Aorta (tissue), 5 donors: ENCODE measurements at places on chromosomes 6 and 20. TPM values are rescaled to one million over a fixed set of nuclear protein-coding genes. Genes with fewer than 3 reads are reported as not detected.

OR2B6 gene
- total RNA-seq = not detected

LST1 gene
- 24.6 TPM for total RNA-seq

SIRPB2 gene
- total RNA-seq = 12.9 TPM

DNA sequence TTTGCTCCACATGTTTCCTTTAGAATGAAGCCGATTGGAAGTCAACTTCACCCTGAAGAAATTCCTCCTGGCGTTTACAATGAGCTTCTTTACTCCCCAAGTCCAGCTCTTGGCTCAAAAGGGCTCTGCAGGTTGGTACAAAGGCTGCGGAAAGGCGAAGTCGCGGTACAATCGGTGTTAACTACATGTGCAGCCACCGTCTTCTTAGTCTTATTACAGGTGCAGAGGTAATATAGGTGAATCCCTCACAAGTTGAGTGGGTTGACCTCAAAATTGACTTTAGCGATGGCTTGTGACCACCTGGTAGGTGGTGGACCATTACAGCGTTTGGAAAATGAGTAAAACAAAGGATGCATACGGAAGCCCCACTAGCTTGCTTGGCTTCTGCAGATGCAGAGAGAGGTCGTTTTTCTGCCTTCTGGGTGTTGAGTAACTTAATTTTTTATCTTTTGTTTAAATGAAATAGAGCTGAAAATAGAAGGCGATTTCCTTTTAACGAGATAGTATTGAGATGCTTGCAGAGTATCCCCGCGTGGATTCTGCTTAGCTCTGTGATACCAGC lies 98.0 kb downstream of the TRIM27 start:
- DNase-seq = no peak

DNA sequence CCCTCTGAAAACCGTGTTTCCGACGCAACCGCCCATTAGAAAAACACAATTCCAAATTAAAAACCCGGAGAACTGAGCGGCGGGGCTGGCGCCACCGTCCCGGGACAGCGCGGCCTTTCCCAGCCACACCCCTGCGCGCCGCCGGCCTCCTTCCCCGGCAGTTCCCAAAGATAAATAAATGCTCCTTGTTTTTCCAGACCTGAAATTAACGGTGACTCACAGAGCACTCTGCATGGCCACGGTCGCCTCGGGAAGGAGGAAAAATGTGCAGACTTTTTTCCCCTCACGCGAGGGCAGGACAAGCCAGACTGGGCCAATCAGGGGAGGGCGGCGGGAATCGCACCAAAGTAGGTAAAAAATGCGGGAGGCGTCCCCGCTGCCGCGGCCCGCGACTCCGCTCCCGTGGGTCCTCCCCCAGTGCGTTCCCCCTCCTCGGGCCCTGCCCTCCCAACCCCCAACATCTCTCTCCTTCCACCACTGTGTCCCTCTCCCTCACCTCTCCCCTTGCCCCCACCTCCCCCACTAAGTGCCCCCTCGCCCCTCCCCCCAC lies 828 bp upstream of the DSTN start:
- DNase-seq = peak; percentile 97

- DNase-seq = no peak
These were observed 125.9 kb downstream of the EDN1 start for GRCh38 chr6:12415980-12416598.

DNA sequence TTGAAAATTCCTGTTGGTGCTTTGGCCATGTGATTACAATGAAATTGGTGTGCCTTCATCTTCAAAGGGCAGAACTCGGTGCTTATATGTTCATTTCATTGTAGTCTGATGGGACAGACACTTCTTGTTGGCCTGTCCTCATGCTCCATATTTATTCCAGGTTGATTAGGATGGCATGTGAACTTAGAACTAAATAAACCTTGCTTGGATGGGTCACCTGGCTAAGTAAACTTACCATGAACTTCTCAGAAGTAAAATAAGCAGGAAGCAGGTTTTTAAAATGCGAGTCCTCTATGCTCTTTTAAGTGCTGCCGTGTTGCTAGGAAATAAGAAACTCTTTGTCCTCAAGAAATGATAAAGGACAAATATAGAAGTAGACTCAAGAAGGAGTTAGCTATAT lies 26.7 kb downstream of the ZDHHC14 start:
- no peak for DNase-seq

GRCh38 chr6:68754681-68755213 lies 119.7 kb downstream of the ADGRB3 start:
- DNase-seq = no peak

GRCh38 chr20:47432834-47433210 lies 68.9 kb upstream of the NCOA3 start:
- no peak for DNase-seq

DNA sequence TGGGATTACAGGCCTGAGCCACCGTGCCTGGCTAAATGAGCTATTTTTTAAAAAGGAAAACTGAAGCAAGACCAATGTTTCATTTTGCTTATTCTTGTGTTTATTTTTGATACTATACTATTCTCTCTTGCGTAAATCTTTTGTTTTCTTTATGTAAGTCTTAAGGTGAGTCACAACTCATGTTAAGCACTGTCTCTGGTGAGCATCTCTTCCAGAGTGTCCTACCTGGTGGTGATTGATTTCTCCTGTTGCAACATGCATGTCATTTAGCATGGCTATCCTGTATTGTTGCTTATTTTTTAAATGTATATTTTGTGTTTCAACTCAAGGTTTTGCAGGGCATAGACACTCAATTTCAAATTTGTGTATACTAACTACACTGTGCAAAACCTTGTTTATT lies 336.0 kb downstream of the RFPL4B start:
- no peak for DNase-seq

- DNase-seq = no peak
These were observed 54.1 kb downstream of the RNASET2 start for GRCh38 chr6:166902211-166902755.
